Fibroblast of skin of right quadriceps (primary cell): ENCODE measurements at places on chromosomes 1 and 21.

DNA sequence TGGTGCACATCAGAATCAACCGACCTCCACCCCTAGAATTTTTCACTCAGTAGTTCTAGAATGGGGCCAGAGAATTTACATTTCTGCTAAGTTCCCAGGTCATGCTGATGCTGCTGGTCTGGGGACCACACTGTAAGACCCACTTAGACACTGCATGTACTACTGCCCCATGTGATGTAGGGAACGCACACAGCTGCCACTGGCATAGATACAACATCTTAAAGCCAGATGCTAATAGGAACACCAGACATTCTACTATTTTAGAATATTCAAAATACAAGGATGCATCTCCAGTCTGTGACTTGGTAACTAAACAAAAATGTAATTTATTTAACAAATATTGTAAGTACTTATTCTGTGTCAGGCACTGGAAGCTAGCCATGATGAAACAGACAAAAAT lies 14.1 kb upstream of the ATP1B1 start:
- no peak for DNase-seq

GRCh38 chr1:59415286-59415850 lies 118.5 kb downstream of the FGGY start:
- DNase-seq: no peak

- DNase-seq: no peak
Observed at GRCh38 chr1:186078245-186078644, 296.8 kb downstream of the TPR start.

DNA sequence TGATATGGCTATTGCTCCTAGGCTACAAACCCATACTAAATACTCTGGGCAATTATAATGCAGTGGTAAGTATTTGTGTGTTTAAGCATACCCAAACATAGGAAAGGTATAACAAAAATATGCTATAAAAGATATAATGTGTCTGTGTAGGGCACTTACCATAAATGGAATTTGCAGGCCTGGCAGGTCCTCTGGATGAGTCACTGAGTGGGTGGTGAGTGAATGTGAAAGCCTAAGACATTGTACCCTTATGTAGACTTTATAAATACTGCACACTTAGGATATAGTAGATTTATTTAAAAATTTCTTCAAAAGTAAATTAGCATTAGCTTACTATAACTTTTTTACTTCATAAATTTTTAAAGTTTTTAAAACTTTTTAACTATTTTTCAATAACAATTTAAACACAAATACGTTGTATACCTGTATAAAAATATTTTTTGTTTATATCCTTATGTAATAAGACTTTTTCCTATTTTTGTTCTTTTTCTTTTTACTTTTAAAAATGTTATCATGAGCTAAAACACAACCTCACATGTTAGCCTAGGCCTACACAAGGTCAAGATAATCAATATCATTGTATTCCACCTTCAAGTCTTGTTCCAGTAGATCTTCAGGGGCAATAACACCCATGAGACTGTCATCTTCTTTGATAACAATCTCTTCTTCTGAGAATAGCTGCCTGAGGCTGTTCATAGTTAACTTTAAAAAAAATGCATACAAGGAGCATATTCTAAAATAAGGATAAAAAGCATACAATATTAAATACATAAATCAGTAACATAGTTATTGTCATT lies 306.3 kb upstream of the RGS18 start:
- peak; percentile 28 for DNase-seq

- no peak for DNase-seq
Observed at GRCh38 chr1:221712776-221713431, 29.0 kb downstream of the DUSP10 start.

DNA sequence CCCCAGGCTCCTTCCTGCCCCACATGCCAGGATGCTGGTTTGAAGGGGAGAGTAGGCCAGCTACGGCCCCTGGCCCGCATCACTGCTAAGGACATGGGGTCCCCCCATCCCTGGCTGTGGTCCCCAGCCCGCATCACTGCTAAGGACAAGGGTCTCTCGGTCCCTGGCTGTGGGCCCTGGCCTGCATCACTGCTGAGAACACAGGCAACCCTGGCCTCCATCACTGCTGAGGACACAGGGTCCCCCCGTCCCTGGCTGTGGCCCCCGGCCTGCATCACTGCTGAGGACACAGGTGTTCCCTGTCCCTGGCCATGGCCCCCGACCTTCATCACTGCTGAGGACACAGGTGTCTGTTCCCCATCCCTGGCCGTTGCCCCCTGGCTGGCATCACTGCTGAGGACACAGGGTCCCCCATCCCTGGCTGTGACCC lies 448 bp upstream of the OBSCN start:
- no peak for DNase-seq

DNA sequence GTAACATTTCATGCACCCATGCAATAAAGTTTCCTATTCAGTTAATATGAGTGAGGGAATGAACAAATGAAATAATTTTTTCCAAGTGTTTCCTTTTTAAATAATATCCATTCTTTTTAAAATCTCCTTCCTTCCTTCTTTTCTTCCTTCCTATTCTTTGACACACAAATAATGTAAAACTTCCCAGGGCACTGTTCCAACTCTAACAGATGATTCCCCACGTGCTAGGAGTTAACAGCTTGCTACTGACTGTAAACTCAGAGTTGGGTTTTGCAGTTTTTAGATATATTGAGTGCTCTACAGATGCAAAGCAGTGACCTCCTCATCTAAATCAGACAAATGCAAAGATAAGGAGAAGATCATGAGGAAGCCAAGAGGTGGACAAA lies 54.0 kb upstream of the POU2F1 start:
- DNase-seq: no peak
